ENCODE measurements at places on chromosomes 3 and 15. TPM values are rescaled to one million over a fixed set of nuclear protein-coding genes. Genes with fewer than 3 reads are reported as not detected.

The COL8A1 gene
- 0.97 TPM for total RNA-seq

The ADPRH gene
- 3.4 TPM for total RNA-seq

The NCKIPSD gene
- total RNA-seq: 45.1 TPM

DNA sequence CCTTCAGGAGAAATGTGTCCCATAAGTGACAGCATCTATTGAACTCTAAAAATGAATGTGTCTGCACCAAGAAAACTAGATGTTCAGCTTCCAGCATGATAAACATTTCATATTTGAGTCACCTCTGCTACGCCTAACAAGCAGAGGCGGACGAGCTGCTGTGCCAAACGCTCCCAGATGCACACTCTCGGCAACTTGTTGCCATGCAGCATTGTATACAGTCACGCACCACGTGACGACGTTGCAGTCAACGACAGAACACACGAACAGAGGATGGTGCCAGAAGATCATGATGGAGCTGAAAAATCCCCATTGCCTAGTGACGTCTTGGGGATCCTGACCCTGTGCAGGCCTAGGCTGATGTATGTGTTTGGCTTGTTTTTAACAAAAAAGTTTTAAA, 137.5 kb downstream of the XXYLT1 start:
- H3K27ac ChIP-seq: no peak overlapping the region
- H3K36me3 ChIP-seq: no peaks in the 10 kb centered on the region
- no peak for DNase-seq
- H3K27me3 ChIP-seq: no peaks in the 10 kb centered on the region
- no peaks in the 10 kb centered on the region for H3K4me1 ChIP-seq

GRCh38 chr3:182911782-182912111, 68.6 kb downstream of the DCUN1D1 start:
- no peaks in the 10 kb centered on the region for H3K36me3 ChIP-seq
- no peak for DNase-seq
- no peak overlapping the region for H3K27ac ChIP-seq
- H3K4me3 ChIP-seq: no peak overlapping the region
- no peaks in the 10 kb centered on the region for H3K27me3 ChIP-seq

- H3K27ac ChIP-seq: no peak overlapping the region
- no peaks in the 10 kb centered on the region for H3K27me3 ChIP-seq
- H3K4me1 ChIP-seq: no peaks in the 10 kb centered on the region
- DNase-seq: peak; percentile 22
- H3K4me3 ChIP-seq: no peak overlapping the region
Observed at GRCh38 chr15:56817321-56818080, 84.2 kb upstream of the ZNF280D start.

DNA sequence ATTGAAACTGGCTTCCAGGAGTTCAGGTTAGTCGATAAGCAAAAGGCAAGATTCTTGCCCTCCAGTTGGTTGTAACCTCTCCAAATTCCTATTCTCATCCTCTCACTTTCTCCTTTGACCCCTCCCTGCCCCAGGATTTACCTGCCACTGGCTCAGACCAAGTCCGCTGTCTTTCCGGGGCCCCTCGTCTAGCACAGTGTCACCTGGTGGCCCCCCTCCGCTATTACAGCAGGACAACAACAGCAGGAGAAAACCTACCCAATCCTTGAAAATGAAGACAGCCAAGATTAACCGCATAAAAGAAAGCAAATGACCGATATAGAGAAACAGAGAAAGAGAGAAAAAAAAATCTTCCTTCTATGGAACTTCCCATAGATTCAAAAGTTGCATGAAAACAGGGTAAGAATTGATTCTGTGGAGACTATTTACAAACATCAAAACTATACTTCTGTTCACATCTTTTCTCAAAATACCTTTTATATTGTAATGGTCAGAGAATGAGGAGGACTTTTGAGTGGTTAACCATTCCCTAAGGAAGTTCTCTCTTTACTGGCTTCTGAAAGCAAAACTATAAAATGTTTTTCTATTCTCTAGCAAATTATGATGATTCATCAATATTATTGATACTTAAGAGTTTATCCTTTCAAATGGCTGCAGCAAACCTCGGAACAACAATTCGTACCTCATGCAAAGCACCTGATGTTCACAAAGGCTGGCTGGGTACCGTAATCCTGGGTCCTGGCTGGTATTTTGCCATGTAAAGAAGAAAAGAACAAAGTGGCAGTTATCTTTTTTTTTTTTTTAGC, 10.0 kb upstream of the ST8SIA2 start:
- no peak overlapping the region for H3K4me3 ChIP-seq
- no peaks in the 10 kb centered on the region for H3K27me3 ChIP-seq
- peak; percentile 90 for DNase-seq
- no peak overlapping the region for H3K27ac ChIP-seq
- no peaks in the 10 kb centered on the region for H3K36me3 ChIP-seq
- no peaks in the 10 kb centered on the region for H3K4me1 ChIP-seq

All from GM23338 (cell line).